ENCODE measurements at places on chromosomes 16 and 17.

DNA sequence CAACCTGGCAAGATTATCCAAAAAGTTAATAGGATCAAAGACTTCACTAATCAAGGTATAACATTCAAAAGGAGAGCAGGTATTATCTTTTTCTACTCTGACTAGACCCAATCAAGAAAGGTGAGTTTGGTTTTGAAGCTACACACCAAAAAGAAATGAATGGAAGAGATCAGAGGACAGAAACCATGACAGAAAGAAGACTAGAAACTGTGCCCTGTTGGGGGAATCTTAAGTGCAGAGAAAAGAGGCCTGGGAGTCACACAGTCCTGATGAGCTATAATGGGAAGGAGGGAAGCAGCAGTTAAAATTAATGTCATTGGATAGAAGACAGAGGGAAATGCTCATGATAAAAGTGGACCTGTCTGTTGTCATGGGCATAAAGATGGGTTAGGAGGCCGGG is 17.3 kb downstream of the ZZEF1 start:
- DNase-seq: no peak

GRCh38 chr17:40849723-40850122 is 17.3 kb downstream of the KRT12 start:
- DNase-seq: no peak

- DNase-seq: no peak
Measured at GRCh38 chr17:82343560-82343959, 10.0 kb upstream of the SECTM1 start.

DNA sequence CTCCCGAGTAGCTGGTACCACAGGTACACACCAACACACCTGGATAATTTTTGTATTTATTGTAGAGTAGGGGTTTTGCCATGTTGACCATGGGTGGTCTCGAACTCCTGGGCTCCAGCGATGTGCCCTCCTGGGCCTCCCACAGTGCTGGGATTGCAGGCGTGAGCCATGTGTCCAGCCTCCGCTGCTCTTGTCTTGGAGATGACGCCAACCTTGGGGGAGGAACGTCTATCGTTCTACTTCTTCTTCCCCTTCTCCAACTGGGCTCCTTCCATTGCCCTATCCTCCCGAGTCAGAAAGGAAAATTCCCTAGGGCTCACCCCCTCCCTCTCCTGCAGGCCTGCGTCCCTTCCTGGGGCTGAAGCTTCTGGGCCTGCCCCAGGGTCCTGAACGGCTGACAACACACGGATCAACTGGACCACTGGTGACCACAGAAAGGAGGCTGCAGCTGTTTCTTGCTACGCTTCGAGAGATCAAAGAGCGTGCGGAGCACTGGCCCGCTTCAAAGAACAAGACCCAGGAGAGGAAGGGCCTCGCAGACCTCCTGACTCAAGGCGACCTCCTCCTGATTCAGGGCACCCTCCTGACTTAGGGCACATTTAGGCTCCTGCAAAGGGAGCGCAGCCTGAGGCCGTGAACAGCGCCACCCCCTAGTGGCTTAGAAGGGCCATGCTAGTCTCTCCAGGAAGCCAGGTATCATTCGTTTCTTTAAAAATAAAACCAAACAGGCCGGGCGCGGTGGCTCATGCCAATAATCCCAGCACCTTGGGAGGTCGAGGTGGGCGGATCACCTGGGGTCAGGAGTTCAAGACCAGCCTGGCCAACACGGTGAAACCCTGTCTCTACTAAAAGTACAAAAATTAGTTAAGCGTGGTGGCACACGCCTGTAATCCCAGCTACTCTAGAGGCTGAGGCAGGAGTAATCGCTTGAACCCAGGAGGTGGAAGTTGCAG is 48.5 kb upstream of the HELZ start:
- DNase-seq: peak; percentile 47

- DNase-seq: no peak
Measured at GRCh38 chr17:82241926-82242697, 13.3 kb downstream of the SLC16A3 start.

DNA sequence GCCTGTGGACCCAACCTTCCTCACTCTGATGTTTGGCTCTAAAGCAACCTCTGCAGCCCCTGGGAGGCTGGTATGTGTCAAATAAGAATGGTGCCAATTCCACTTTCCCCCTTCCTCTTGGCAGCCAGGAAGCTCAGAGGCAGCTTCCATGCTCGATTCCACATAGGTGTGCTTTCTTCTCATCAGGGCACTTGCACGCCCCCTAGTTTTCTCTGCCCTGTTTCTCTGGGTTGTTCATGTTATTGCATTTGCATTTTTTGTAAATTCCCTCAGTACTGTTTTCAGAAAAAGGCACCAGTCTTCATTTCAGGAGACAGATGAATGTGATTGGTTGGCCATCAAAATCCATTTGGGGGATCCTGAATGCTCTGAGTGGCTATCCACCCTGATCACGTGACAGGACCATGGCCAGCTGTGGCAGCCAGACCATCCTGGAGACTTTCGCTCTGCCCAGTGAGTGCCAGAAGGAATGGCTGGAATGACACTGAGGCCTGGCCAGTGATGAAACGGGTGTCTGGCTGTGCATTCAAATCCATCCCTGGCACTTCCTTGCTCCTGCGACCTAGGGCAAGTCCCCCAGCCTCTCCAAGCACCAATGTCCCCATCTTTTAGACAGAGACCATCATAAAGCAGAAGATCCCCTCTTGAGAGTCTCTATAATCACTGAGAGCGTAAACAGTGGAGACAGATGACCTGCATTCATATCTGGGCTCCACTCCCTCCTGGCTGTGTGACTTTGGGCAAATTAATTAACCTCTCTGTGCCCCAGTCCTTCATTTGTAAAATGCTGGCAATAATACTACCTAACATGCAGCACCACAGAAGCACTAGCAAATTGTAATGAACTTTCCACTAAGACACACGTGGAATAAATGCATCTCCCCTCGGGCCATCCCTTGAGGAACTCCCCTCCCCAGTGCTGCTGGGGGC is 56.4 kb downstream of the CNGB1 start:
- no peak for DNase-seq

- no peak for DNase-seq
Measured at GRCh38 chr16:87678618-87679017, 76.3 kb downstream of the JPH3 start.

Data from renal cortical epithelial cell (primary cell).